Stimulated activated CD8-positive, alpha-beta memory T cell treated with anti-CD3 and anti-CD28 coated beads, Interleukin-7, amount 100 ng/mL, for 1 hour (primary cell): ENCODE measurements at places on chromosomes 4 and X.

DNA sequence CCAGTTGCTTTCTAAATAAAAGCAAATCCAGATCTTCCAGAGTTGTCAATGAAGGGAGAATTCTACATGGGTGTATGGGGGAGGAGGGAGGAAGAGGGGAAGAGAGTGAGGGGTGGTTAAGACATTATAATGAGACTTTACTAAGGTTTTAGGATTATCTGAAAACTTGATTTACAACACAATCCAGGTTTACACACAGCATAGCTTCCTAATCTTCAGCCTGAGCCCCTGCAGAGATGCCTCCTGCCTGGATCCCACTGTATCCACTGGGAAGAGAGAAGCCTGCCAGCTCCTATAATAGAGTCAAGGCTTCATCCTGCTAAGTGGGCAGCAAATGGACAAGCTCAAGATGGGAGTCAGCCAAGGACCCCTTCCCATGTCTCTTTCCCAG is 85.6 kb upstream of the KIT start:
- no peak for DNase-seq

DNA sequence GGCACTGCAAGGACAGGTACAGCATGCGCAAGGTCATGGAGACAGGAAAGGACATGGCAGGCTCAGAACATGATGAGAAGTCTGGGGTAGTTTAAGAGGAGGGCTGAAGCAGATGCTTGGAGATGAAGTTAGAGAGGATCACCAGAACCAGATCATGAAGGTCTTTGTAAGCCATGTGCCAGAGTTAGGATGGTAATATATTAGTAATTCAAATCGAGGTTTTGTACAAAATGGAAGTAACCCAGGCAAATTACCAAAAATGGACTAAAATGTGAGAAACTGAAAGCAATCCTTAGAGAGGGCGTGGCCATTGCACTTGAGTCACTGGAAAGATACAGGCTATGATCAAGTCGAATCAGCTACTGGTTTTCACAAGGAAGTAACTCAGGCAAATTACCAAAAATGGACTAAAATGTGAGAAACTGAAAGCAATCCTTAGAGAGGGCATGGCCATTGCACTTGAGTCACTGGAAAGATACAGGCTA is 13.5 kb downstream of the RXFP1 start:
- no peak for DNase-seq

- DNase-seq = no peak
Observed at GRCh38 chrX:2698604-2699003, 7.5 kb downstream of the CD99 start.

DNA sequence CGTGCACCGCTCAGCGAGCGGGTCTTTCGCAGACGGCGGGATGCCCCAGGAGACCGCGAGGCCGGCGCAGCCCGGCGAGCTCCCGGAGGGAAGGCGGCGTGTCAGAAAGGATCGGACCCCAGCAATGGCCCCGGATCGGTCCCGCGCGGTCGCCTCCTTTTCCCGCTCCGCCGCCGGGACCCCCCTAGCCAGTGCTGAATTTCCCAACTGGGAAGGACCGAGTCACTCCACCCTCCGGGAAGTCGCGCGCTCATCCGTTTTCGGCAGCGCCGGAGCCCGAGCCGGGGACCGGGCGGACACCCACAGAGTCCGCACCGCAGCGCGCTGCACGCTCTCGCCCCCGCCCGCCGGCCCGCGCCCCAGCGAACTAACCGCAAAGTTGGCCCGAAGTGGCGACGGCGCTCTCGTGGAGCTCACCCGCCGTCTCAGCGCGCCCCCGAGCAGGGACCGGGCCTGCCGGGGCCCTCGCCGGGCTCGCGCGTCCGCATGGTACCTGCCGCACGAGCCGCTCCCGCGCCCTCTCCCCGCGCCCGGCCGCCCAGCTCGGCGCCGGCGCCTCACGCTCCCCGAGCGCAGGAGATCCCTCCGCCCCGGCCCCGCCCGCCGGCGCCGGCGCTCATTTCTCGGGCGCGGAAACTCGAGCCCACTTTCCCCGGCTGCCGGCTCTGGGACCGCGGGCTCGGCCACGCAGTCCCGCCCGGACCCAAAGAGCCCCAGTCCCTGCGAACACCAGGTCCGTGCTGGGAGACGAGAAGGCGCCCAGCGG is at the start of gene FAT1:
Gene FAT1 (minus strand): TSS at position 565 of the 766 bp plus-strand sequence. CDS start 14,029 bp downstream, outside the sequence.
- DNase-seq = no peak

GRCh38 chr4:26238426-26238777 is 82.4 kb upstream of the RBPJ start:
- no peak for DNase-seq

- DNase-seq = no peak
Observed at GRCh38 chr4:67522851-67523671, 22.2 kb downstream of the CENPC start.

- no peak for DNase-seq
Observed at GRCh38 chr4:37797374-37797773, 29.1 kb upstream of the PGM2 start.

GRCh38 chrX:119853444-119853843 is 681 bp upstream of the UPF3B start:
- no peak for DNase-seq

GRCh38 chrX:134580907-134581306 is 77.4 kb downstream of the PLAC1 start:
- DNase-seq = no peak

DNA sequence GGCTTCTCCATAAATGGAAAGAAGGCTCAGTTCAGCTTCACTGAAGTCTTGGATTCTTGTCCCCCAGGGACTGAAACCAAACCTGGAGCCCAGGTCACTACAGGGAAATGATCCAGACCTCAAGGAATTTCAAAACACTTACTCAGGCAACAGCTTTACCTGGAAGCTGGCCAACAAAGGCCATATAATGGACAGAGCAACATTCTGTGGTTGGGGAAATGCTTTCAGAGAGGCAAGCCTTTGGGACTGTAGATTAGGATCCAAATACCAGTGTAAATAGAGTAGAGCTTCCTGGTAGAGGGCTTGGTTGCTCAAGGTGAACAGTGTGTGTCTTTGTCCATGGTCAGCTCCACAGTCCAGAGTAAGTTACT is 57.0 kb upstream of the PROM1 start:
- no peak for DNase-seq

DNA sequence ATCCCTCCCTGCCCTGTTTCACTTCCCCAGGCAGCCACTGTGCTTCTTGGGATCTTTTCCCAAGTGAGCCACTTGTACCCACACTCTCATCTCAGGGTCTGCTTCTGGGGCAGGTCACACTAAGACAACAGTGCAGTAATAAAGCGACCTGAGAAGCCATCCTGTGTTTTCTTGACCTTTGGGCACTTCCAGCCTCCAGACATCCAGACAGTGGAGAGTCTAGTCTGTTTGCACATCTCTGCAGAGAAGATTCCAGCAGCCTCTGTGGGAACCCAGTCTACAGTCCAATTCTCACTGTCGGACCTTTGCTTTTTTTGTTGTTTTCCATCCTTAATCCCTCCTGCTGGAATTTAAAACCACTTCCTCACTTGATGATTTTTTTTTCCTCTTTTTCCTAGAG is 50.3 kb upstream of the ATP6AP2 start:
- no peak for DNase-seq

GRCh38 chrX:68599256-68600152 is 48.0 kb upstream of the STARD8 start:
- DNase-seq = no peak
